ENCODE measurements at places on chromosomes 7 and 10.

- no peak for DNase-seq
Observed at GRCh38 chr7:111887734-111888133, 318.5 kb downstream of the DOCK4 start.

- peak; percentile 63 for DNase-seq
Observed at GRCh38 chr7:132249256-132249971, 326.9 kb downstream of the PLXNA4 start.

DNA sequence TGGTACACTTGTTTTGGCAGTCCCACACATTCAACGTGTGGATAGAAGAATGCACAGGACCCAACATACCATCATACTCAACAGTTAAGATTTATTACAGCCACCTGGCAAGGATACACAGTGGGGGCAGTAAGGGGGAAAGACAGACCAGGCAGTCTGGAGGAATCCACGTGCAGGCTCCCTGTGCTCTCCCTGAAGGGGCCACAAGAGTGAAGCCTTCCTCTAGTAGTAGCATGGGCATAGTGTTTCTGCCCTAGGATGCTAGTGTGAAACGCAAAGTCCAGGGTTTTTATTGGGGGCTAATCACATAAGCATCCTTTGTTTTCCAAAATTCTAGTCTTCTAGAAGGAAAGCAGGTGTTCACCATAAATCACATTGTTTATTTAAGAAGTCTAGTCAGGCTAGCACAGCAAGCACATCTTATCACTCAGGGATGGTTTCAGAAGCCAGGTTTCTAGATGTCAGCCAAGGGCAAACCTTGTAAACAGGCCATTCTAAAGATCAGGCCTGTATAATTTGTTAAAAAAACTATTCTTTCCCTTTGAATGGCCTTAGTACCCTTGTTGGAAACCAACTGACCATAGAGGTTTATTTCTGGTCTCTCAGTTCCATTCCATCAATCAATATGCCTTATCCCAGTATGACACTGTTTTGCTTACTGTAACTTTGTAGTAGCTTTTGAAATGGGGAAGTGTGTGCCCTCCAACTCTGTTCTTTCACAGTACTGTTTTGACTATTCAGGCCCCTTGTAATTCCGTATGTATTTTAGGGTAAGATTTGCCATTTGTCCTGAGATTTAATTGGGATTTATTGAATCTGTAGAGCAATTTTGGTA lies 12.4 kb upstream of the TFAM start:
- no peak for DNase-seq

DNA sequence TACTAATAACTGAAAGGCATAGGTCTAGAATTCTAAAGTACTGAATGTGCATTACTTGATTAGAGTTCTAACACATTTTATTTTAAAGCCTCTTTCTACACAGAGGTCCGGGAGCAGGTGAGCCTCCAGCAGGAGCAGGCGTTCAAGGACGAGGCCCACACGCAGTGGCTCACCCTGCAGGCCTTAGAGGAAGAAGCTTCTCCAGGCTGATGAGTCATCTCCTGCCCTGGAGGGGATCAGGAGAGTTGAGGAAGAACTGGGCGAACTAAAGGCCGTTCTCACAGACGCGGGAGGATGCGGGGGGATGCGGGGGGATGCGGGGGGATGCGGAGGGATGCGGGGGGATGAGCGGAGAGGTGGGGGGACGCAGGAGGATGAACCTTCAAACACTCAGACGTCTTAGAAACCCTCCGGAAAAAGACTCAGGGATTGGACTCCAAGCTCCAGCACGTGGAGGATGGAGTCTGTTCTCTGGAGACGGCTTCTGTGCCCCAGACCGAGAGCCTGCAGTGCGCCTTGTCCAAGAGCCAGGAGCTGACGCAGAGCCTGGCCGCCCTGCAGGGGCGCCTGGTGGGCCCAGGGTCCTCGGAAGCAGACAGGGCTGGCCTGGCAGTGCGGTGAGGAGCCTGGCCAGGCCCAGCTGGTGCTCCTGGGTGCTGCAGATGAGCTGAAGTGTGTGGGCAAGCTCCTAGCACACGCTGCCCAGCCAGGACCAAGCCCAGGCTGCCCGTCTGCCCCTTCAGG lies 433.7 kb upstream of the TPK1 start:
- DNase-seq: no peak

- no peak for DNase-seq
Observed at GRCh38 chr7:157006205-157006747, 4.2 kb downstream of the MNX1 start.

DNA sequence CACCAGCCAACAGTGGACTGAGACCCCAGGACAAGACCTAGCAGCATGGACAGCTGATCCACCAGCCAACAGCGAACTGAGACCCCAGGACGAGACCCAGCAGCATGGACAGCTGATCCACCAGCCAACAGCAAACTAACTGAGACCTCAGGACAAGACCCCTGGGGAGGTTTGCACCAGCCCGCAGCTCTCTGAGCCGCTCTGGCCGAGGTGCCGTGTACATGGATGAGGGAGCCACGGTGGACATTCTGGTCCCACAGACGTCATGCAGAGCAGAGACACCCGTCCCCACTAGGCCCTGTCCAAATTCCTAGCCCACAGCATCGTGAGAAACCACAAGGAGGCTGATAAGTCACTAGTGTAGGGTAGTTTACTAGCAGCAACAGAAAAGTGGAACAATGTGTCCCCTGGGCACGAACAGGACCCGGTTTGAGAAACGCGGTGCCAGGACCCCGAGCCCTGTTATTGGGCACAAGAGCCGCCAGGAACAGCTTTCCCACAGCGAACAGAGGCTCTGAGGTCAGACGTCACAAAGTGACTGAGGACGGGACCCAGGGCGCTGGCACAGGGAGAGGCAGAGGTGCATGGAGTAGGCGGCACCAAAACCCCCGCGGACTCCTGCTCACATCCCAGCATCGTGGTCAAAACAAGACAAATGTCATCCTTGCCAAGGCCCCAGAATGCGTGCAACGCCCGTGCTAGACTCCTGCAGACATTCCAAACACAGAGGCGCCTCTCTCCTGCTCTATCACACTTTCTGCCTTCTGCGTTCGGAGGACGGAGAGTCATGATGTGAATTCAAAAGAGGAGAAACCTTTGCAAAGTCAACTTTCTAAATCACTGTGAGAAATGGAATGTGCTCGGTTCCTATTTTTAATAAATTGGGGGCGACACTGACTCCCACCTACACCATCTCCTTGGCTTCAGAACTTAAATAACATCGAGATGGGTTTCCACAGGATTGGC lies 8.1 kb downstream of the STK32C start:
- no peak for DNase-seq

GRCh38 chr10:94402843-94403379 lies 570 bp downstream of the TBC1D12 start:
- DNase-seq: peak; percentile 51

DNA sequence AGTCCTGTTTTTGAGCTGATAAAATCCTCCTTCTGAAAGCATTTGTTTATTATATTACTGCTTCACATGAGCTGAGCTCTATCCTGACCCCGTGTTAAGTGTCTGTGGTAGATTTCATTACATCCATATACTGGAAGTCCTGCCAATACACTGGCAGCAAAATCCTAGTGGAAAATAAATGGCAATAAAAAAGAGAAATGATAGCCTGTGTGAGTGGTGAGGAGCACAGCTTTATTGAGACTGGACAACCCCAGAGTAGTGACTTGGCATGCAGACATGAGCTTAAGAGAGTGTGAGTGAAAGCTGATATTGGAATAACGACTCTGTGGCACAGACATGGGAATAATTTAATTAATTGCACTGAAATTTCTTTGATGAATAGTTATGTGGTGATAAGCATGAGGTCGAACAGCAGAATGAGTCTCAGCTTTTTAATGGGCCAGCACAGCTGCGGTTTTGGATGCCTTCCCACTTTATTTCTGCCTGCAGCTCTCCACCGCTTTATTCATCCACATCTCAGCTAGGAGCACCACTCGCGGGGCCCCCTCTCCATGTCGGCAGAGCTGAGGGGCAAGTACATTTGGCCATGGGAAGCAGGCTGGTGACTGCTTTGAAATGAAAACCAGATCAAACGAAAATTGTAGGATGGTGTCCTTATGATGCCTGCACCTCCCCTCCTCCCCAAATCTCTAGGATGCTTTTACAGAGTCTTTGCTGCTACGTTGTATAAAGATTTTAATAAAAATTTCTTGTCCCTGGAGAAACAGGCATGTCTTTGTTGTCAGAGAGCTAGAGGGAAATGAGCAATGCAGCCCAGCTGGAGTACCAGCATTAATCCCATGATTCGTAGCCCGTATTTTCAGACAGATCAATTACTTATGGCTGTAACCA lies 494.3 kb downstream of the AUTS2 start:
- DNase-seq: no peak

Data from cerebellum (tissue), 4 donors.